ENCODE measurements at places on chromosomes 12 and 14.

GRCh38 chr14:31536201-31536960 is 24.8 kb upstream of the NUBPL start:
- no peak for DNase-seq

GRCh38 chr12:97666263-97666662 is 203.7 kb downstream of the RMST start:
- DNase-seq: no peak

GRCh38 chr12:124393414-124393790 is 98.5 kb downstream of the RFLNA start:
- DNase-seq: no peak

DNA sequence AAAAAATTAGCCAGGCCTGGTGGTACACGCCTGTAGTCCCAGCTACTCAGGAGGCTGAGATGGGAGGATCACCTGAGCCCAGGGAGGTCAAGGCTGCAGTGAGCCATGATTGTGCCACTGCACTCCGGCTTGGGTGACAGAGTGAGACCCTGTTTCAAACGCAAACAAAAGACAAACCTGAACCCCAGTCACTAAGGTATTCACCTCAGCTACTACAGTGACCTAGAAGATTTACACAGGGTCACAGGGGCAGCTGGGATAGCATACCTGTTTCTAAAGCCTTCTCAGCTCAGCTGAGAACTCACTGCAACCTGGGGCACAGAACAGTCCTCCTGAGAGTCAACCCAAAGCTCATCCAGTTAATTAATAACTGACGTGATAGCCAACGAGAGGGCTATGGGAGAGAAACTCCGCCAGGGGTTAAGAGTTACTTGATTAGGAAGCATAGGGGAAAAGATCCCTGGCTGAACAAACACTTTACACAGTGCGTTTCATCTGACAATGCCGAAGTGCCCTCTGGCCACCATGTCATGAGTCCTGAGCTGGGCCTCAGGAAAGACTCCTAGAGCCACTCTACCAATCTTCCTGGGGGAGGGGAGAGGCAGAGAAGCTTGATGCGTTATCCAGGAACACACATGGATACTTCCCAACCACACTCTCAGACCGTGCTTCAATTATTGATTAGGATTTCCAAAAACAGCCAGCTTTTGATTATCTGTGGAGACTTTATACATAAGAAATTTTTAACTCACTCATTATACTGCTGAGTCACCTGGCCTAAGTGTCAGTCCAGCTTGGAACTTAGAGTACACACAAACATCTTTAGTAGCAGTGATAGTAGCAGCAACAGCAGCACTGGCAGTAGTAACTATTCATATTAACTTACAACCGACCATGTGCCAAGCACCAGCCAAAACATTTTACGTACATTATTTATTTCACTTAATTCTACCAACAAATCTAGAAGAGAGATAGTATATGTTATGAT is 48.2 kb downstream of the FOXN3 start:
- DNase-seq: no peak

- DNase-seq: no peak
Observed at GRCh38 chr12:86719381-86719780, 463.2 kb upstream of the MGAT4C start.

DNA sequence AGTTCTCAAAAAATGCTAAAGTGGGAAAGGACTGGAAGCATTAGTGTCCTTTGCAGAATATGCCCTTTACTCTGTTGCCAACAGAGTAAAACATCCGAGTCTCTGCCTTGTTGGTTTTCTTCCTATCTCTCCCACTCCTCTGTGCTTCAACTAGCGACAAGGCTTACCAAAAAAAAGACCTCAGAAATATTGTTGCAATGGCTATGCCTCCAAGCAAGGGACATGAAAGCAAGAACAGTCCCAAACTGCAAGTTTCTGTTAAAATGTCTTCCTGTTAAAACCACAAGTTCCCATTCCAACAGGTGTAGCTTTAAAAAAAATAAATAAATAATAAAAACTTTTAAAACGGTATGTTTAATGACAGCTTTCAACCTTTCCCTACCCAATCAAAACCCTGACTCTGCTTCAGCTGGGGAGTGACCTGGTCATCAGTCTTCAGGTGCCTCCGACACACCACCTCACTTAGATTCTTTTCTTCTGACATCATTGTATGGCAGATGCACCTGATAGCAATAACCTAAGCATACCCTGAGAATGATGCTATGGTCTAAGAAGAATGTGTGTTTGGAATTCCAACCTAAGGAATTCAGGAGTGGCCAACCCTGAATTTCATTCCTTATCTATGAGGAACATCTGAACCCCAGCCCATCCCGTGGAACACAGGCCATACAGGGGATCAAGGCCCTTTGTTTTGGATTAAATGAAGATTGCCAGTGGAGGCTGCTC is 81.0 kb downstream of the RPS29 start:
- DNase-seq: no peak

- peak; percentile 13 for DNase-seq
Observed at GRCh38 chr12:108722992-108723766, 8.1 kb downstream of the CORO1C start.

- peak; percentile 35 for DNase-seq
Observed at GRCh38 chr14:102898776-102899515, 23.5 kb upstream of the AMN start.

DNA sequence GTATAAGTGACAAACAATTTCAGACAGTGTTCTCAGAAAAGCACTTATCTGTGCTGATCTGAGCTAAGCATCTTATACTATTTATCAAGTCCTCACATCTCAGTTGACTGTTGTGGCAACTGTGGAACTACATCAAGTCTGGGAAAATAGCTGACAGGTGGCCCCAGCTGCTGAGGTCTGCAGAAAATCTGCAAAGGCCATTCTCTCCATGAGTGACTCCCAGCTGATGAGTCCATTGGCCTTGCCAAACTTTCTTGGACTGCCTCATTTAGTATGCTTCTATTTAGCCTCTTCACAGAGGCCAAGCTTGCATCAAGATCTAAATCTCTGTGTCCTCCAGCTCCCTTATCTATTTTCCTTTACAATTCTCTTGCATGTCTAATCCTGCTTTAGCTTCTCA is 174.5 kb upstream of the RBM19 start:
- DNase-seq: no peak

DNA sequence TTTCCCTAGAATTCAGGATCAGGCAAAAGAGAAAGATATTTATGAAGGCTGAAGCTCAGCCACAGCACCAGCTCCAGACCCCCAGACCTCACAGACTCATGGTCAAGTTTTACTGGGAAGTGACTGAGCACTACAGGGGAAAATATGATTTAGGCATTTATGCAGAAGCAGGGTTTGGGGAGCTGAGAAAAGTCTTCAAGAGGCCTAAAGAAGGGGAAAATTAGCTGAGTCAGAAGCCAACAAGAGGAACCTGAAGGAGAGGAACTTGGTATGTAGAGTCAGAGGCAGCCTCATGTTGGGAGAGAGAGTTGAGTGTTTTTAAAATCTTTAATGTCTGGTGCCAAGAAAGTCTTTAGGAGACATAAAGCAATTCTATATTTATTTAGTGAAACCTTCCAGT is 63.0 kb downstream of the FOS start:
- no peak for DNase-seq

DNA sequence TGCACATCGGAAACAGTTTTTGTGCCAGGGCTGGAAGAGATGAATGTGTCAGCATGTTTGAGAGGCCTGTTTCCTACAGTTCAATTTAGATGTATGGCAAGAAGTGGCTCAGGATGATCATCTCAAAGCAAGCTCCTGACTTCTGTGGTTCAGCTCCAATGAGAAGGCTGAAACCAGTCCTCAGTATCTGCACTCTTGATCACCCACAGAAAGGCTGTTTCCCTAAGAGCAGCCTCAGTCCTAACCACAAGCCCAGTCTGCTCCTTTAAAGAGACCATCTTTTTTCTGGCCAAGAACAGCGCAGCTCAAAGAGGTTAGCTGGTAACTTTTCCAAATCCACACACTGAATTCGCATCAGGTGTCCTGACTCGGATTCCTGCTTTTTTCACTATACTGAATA is 19.2 kb downstream of the CSRP2 start:
- no peak for DNase-seq

DNA sequence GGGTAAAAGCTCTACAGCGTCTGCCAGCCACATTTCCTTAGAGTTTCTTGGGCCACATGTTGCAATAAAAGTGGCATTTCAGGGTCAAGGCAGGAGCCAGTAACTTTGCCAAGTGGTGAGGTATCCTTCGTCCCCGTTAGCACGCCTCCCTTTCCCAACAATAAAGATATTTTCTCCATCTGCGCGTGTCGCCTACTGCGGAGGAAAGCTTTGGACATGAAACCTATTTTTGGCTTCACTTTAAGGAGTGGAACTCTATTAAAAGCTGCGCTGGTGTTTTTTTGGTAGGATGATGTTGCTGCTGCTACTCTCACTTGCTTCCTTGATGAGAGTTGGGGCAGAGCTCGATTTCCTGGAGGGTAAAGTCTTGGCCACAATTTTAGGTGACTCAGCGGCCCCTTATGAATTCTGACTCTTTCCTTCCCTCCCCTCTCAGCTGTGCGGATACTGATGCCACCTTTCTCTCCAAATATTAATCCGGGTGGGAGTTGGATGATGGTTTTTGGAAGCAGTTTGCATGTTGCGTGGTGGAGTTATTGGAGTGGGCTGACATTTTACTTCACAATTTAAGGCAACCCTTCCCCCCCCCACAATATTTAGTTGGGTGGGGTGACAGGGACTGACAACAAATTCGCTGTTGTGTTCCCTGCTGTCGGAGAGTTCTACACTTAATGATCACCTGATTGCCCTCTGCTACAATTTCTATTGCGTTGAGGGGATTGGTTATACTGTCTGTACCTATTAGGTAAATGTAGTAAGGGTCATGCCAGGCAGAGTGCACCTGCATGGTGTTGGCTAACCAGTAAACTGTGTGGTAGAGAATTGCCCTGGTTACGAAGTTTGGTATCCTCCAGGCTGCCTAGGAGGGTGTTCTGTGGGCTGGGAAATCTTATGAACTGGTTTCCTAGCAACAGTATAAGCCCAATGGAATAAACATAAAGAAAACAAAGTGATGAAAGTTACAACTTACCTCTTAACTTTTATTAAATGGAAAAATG is 1.1 kb downstream of the CCDC91 start:
- DNase-seq: peak; percentile 78

DNA sequence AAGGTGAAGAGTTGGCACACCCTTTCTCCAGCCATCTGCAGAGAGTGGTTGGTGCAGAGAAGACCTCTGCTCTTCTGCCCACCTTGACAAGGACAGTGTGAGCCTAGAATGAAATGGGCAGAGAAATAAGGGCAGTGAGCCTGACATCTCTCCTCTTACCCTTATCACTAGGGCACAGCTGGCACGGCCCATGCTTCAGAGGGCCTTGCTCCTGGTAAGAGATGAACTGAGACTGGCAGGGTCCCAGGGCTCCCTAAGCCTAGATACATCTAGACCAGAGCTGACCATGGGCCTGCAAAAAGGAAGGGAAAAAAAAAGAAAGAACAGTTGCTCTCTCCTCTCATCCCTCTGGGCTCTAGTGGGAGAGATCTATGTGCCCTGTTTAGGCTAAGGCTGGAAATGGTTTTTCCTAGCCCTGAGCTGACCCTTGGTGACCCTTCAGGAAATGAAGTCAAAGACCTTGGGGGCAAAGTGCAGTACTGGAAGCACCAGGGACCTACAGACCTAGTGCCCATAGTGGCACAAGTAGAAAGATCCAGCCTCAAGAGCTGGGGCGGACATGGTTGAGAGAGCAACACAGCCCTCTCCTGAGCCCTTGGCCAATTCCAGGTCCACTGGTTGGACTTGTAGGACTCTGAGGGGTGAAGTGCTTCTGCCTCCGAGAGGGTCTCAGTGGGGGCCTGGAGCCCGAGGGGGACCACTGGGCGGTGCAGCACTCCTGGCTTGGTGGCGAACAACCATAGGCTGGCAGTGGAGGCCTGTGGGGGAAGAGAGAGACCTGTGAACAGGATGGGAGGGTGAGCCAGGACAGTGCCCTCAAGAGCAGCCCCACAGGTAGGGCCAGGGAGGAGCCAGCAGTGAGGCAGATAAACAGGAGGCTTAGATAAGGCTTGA is 22.0 kb downstream of the PRPF40B start:
- no peak for DNase-seq

GRCh38 chr12:127125607-127126259 is 1141.2 kb upstream of the TMEM132C start:
- no peak for DNase-seq

DNA sequence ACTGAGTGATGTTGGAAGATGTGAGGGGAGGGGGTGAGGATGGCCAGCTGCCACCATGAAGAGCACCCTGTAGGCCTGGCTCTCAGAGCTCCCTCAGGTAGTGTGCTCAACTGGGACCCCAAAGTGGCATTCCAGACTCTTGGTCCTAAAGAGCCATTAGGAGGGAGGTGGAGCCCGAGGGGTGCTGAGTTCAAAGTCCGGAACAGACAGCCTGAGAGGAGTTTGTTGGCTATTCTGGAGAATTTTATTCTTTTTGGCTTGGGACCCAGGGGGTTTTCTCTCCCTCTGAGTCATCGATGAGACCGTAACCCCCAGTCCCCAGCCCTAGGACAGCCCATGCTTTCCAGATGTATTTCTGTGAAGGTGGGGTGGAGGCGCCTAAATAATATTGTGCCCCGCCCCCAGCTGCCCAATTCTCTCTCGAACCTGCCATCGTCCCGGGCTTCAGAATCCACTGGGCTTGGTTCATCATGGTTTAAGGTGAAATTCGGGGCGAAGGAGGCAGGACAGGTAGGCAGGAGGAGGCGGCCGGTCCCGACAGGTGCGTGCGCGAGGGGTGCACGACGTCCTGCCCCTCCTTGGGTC is 690 bp upstream of the RBP5 start:
- DNase-seq: no peak

DNA sequence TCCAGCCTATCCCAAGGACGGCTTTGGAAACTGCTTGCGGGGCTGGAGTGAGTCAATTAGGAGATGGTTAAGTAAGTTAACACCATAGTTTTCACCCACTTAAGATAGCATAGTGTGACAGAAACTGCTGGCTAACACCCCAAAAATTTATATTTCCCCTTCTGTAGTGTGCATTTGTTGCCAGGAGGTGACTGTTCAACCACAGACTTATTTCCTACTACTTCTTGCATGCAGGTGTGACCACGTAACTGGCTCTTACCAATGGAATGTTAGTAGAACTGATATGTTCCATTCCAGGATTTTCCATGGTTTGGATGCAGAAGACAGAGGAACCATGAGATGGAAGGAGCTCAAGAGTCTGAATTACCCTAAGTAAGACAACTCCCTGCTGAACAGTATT is 52.9 kb upstream of the SLC35F4 start:
- DNase-seq: no peak

DNA sequence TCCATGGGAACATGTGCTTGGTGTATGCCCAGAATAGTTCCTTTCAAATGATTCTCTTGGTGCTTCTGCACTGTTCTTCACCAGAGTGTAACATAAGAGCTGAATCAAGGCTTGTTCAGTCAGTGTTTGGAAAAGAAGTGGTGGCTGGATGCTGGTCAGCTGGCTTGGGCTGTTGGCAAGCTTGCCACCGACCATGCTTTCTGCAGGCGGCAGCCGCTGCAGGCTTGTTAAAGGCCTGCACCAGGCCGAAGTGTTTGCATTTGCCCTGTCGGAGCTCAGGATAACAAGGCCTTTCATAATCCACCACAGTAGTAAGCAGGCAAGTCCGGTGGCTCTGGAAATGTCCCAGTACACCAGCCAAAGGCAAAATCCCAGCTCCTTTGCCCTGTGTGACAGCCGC is 26.9 kb downstream of the DAAM1 start:
- no peak for DNase-seq

- no peak for DNase-seq
Observed at GRCh38 chr14:106013879-106014376, 487.5 kb downstream of the TMEM121 start.

- DNase-seq: no peak
Observed at GRCh38 chr14:35965400-35965799, 139.3 kb downstream of the BRMS1L start.

Measured in CD4-positive, alpha-beta T cell treated with Interleukin-4 for 1 hour (primary cell).